ENCODE measurements at places on chromosomes 13 and 19.

- no peak for DNase-seq
Observed at GRCh38 chr13:94182185-94182761, 297.2 kb downstream of the DCT start.

DNA sequence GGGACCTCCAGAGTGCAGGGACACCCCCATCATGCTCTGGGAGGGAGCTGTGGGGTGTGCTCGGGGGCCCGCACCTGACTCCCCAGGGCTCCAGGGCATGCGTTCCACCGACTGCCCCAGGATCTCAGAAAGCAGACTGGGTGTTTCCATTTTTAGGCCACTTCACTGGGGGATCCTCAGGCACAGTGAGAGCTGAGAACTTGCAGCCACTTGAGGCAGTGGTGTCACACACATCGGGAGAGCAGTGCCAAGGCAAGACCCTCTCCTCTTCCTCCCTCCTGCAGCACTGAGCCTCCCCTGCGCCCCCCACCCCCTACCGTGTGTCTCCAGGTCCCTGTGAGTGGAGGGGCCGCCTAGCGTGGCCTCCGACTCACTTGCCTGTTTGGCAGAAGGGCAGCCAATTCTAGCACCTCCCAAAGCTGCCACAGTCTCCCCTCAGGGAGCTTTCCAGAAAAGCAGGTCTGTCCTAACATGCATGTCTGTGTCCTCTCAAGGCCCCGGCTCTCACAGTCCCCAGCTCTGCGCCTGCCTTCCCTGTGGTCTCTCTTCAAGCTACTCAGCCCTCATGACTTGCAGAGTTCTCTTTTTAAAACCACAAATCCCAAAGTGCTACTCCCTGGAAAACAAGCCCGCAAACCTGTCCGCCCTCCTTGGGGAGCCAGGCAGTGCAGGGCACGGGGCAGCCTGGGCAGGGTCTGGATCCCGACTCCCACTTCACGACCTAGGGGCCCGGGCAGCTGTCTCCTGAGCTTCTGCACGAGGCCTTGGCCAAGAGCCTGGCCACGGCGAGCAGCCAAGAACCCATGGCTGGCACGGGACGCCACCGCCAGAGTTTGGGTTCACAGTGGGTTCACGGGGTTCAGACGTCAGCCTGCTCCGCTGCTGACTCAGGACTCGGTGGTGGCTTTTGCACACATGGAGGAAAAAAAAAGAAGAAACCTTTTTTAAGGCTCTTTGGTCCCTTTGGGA is 94.1 kb downstream of the STK24 start:
- no peak for DNase-seq

GRCh38 chr19:6376512-6377190 is 918 bp upstream of the PSPN start:
- DNase-seq: no peak

DNA sequence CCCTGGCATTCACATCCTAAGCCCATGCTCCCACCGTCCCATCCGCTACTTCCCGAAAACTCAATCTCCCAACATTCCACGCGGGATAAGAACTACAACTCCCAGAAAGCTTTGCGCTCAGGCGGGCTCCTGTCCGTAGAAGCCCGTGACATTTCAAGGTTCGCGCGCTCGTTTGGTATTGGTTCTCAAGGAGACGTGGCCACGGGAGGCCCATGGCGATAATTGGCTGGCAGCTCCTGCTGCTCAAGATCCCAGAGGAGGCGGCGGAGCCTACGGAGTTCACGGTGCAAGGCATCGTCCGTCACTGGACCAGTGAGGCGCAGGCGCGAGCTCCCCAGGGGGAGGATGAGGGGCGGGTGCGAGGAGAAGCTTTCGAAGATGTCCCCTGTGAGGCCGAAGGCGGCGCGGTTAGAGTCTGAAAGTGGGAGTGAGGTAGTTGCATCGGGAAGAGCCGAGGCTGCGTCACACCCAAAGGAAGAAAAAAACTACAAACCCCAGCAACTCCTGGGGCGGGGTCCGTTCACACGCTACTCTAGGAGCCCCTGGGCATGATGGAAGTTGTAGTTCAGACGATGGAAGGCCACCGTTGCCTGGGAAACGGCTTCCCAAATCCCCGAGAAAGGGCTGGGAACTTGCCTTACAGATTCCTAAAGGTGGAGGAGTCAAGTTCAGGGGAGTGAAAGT is 1.2 kb upstream of the MAMSTR start:
- DNase-seq: peak; percentile 98

DNA sequence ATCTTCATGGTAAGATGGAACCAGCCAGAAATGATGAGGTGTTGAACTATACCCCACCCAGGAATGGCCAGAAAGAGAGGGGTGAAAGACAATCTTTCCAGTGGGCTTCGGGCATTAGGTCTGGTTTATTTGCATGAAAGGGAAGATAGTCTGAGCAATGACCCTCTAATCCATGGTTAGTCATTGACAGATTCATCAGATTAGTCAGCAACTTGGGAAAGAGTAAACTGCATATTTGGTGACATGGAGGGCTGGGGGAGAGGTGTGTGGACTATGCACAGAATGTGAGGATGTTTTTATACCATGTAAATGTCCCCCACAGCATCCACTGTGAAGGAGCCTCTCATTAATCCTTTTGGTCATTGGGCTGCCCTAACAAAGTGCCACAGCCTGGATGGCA is 30.1 kb upstream of the USP12 start:
- no peak for DNase-seq

- no peak for DNase-seq
Observed at GRCh38 chr13:35496006-35496405, 19.5 kb upstream of the MAB21L1 start.

DNA sequence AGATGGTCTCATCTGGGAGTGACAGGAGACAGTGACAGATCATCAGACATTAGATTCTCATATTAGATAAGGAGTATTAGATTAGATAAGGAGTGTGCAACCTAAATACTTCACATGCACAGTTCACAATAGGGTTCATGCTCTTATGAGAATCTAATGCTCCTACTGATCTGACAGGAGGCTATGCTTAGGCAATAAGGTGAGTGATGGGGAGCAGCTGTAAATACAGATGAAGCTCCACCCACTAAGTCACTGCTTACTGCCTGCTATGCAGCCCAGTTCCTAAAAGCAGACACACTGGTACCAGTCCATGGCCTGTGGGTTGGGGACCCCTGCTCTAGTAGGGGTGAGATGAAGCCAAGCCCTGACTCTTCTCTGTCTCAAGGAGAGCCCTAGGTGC is 10.0 kb upstream of the IGFL3 start:
- DNase-seq: no peak

- DNase-seq: no peak
Observed at GRCh38 chr13:62906896-62907295, 1491.2 kb upstream of the PCDH20 start.

- peak; percentile 39 for DNase-seq
Observed at GRCh38 chr13:101144808-101145419, 271.4 kb downstream of the NALCN start.

GRCh38 chr13:104577071-104577815 is 1511.0 kb upstream of the SLC10A2 start:
- no peak for DNase-seq

DNA sequence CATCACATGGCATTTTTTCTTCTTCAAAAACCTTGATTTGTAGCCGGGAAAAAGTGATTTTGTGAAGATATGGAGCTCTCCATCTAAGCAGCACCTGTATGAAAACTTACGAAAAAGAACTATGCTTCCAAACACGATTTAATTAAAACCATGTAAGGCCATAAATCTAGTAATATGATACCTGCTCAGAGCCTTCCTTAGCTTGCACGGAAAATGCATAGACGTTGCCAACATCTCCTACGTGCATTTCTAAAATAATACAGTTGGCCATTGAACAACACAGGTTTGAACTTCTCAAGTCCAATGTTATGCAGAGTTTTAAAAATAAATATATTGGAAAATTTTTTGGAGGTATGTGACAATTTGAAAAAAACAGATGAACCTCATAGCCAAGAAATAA is 59.1 kb upstream of the RNF113B start:
- no peak for DNase-seq

DNA sequence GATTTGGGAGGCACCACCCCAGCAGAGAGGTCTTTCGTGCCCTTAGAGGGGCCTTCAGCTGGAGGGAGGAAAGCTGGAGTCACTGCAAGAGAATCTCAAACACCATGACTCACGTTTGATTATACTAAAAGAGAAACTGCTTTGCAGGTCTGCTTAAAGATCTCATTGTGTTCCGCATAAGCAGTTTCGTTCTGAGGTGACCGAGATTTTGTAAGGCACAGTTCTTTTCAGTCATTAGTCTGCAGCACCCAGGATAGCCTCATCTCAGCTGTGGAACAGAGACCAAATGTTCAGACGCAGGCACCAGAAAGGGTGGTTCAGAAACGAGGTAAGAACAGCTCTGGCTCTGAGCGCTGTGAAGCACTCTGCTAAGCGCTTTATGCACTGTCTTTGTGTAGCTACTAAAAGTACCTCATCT is 71.2 kb upstream of the GTF3A start:
- no peak for DNase-seq

DNA sequence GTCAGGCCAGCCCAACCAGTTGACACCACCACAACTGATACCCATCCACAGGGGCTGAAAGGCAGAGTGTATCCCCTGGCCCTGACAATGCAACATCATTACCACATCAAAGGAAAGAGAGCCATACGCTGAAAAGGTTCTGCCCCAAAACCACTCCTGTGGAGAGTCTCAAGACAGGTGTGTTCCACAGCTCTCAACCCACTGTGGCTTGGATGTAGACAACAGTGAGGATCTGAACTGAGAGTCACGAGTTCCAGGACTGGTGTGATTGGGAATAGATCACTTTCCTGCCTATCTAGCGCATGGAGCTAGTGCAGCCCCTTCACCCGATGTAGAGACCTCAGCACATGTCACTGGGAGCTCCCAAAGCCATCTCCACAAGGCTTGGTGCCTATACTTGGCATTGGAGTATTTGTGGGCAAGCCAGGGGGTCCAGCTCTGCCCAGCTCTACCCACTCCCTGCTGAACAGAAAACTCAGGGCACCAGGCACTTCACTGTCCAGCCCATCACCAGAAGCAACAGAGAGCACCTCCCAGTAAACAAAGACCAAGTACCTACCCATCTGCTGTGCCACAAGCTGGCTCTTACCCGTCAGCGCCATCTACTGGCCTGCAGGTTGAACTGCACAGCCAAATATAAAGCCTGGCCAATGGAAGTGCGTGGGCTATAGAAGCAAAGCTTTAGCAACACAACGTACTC is 579.5 kb downstream of the UQCRFS1 start:
- no peak for DNase-seq

GRCh38 chr13:81051873-81052272 is 710.9 kb upstream of the SPRY2 start:
- DNase-seq: no peak

GRCh38 chr13:109672545-109672944 is 113.8 kb downstream of the IRS2 start:
- DNase-seq: no peak

DNA sequence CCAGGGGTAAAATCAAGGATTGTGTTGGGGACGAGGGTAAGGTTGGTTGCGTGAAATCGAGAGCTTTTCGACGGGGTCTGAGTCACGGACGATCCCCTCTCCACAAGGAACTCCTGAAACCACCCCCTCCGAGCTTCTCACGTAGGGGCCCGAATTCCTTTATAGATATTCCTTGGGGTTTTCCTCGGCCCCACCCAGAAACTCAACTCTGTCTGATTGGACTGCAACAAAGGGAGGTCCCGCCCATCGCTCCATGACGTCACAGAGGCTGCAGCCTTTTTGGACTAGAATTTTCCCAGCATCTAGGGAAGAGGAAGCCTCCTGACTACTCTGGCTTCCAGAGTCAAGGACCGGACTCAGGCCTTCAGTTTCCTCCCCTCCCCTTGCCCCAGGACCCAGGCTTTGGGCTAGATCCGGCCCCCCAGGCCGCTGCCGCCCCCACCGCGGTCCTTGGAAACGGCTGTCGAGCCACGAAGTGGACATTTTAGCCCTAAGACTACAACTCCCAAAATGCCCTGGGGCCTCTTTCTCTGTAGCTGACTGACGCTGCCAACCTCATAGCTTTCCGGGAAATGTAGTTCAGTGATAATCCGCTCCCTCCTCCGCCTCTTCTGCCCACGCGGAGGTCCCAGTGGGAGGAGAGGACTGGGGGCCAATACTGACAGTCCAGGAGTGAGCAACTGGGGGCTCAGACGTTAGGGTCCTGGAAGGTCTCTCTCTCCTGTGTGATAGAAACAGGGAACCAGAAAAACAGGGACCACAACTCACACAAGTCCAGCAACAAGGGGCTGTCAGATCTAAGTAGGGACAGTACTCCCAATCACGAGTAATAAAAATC is at the start of gene IZUMO1:
TSS of gene IZUMO1 (minus strand) at position 172 of the 838 bp plus-strand sequence. CDS start 1,050 bp downstream, outside the sequence.
- DNase-seq: peak; percentile 59

DNA sequence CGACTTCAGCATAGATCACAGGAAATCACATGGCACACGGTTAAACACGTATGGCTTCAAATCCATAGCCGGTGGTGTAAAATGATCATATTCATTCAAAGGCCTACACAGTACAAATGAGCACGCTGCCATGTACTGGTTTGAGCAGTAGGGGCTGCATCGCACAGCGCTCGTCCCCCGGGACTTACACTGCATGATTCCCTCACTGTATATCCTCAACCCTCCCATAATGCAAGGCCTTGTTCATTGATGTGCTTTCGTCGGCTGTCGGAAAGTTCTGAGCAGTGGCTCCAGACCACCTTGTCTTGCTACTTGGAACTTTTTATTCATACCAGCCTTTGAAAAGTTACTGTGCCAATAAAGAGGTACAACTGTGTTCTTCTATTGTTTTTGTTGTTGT is 578.2 kb downstream of the MYO16 start:
- DNase-seq: no peak

- DNase-seq: no peak
Observed at GRCh38 chr13:90908792-90909191, 438.7 kb upstream of the MIR17HG start.

Data from HCT116 (cell line).